ENCODE measurements at places on chromosomes 2 and 18.
A peak's percentile ranks its signal among the peaks of the same experiment; 100 is the strongest.

GRCh38 chr18:686339-687111, 25.9 kb downstream of the ENOSF1 start:
- peak; percentile 40 for DNase-seq

DNA sequence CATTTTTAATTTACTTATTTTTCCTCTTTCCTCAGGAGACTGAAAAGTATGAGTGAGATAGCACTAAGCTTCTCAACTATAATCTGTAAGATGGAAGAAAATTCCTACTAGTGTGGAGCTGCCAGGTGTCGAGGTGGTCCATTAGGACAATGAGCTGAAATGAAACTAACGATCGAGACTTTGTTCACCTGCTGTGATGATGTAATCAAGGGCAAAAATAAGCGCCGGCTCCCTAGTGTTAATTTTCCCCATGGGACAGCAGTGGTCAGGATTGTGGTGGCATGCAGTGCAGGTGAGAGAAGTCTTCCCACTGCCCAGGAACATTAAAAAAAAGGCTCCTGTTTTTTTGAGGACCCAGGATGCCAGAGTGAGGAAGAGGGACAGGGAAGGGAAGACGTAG, 859.1 kb upstream of the GCFC2 start:
- no peak for DNase-seq

- DNase-seq: no peak
Measured at GRCh38 chr2:85178980-85179411, 45.8 kb downstream of the TCF7L1 start.

DNA sequence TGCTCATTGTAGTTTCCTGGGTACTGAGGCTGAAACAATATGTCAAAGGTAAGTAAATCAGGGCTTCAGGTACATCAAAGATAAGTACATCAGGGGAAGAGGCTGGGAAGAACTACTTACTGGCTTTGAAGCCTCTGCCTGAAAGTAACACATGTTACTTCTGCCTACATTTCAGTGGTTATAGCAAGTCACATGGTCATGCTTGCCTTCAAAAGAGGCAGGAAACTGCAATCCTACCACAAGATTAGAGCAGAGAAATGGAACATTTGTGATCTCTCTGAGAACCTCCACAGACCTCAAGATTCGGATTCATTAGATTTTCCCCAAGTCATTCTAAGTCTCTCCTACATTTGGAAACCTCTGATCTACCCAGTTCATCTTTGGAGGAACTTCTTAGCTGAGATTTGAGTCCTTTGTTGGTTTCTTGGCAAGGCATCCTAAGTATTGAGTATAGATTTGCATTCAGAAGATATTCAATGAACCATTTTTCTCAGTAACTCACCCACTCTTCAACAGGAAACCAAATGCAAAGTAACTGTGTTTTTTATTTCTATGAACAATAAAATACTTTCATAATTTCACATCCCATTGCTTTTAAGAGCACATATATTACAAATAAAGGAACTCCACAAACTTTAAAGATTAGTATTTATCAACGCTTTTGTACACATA, 48.5 kb upstream of the CCDC195 start:
- no peak for DNase-seq

DNA sequence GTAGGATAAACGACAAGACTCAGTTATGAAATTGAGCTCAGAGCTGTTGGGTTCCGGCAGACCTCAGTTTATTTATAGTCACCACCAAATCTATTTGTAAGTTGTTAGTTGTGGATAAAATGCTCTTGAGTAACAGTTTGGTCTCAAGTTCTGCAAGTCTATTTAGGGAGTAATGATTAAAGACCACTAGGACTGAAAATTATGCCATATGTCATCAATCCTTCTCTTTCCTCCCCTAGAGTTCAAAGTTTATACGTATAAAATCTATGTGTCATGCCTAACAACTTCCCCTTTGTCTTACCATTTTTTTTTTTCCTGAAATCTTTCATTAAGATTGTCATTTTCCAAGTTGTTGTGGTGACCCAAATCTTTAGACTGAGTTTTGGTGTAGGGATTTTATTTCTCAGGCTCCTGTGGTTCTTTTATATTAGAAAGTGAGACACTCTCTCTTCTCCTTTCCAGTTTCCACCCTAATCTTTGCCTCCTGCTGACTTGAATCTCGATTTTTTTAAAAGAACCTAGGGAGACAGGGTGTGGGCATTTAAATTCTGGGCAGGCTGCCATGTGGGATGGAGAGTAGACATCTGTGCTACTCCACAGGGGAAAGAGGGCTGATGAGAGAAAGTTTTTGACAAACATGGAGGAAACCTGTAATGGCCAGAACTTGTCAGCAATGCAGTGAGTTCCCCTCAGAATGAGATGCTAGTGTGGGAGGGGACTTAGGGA, 51.0 kb downstream of the LAMA3 start:
- no peak for DNase-seq

DNA sequence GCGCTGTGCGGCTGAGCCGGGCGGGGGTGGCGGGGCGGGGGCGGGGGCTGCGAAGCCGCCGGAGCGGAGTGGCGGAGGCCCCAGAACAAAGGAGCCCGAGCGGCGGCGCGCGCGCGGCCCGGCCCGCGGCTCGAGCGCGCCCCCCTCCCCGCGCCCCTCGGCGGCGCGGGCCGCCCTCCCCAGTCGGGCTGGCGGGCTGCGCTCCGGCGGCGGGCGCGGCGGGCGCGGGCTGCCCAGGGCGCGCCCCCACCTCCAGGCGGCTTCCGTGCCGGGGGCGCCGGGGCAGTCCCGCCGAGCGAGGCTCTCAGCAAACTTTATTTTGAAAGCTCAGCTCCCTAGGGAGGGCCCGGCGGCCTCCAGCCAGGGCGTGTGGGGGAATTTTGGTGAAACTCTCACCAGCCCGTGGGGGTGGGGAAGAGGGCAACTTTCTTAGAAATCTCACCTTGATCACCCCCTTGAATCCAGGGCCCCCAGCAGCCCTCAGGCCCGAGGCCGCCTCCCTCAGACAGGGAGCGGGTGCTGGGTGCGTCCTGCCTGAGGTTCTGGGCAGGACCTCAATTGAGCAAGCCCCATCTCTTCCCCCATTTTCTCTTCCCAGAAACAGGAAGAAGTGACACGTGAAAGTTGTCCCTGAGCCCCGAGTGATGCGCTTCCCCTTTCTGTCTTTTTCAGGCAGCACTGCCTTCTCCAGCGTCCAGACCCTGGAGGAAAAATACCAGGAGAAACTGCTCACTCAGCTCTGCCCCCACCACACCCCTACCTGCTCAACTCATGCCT, 786 bp downstream of the TET3 start:
- no peak for DNase-seq

DNA sequence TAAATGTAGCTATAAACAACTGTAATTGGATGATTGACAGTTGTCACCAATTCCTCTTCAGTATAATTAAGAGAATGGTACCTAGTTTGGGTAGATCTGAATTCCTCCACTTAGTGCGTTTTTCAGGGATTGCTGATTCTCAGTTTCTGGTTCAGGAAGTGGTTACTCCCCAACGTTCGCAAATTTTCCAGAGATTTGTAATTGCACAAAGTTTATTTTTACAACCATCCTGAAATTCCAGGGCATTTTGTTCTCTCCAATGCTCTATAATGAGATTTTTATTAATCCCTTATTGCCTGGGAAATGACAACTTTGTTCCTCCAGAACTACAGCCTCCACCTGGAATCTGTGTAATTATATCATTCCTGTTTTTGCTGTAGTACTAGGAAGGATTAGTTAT, 710.6 kb upstream of the ZEB2 start:
- no peak for DNase-seq

GRCh38 chr2:237466211-237466610, 20.8 kb upstream of the MLPH start:
- no peak for DNase-seq

- DNase-seq: no peak
Measured at GRCh38 chr2:191957996-191958860, 111.3 kb upstream of the CAVIN2 start.

- DNase-seq: no peak
Measured at GRCh38 chr2:156765043-156765442, 328.9 kb downstream of the GPD2 start.

- no peak for DNase-seq
Measured at GRCh38 chr2:43302182-43302960, 76.0 kb upstream of the ZFP36L2 start.

DNA sequence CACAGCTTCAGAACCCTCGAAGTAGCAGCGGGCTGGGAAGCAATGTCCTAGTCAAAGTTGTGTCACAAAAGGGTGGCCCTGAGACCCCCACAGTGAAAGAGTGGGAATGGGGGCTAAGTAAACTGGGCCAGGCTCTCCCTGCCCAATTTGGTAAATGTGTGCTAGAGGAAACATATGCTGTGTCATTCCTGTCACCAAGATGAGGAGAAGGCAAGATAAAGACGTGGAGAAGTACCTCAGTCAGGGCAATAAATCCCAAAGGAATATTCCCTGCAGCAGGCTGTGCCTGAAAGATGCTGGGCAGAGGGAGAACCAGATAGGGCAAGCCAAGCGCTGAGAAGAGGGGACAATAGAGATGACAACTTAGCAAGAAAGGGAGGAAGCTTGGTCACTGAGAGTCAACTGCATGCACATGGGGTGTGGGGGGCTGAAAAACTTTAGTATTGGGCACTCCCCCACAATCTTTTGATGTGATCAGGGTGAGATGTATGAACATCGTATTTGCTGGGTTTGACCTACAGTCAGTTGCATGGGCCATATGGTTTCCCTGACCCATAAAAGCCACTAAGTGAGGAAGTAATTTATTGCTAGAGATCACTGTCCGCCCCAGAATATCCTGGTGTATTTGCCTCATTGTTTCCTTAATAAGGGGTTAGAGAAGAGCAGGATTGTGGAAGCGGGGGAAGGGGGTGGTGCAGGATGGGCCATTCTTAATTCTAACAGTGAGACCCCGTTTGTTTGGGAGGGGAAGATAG, 49.9 kb upstream of the CXCR4 start:
- DNase-seq: no peak

- DNase-seq: no peak
Measured at GRCh38 chr2:187188783-187189631, 259.0 kb downstream of the CALCRL start.

DNA sequence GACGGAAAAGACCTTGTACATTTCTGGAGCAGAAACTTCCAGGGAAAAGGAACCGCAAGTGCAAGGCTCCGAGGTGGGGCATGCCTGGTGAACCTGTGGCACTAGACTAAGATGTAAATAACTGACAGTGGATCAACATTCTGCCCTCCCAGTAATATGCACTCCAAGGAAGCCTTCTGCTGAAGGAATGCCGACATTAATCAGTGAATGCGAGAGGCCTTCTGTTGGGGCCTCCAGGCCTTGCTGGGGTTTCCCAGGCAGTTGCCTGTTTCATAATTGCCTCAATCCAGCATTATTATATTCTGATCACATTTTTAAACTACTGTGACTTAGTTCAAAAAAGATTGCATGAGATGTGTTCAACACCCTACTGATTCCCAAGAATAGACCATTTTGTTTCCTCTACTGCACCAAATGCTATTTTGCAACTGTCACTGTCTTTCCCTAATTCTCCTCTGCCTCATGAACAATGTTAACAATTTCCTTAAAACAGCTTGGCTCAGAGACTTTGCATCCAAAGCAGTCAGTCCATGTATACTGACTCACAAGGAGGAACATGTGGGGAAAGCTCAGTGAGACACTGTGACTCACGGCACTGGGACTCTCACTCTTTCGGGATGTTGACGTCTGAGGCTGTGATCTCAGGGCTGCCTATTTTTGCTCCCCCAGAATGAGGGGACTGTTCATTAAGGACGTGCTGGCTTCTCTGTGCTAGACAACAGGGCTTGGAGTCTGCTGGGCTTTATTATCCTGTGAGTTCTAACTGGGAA, 10.5 kb upstream of the DSG2 start:
- DNase-seq: no peak

GRCh38 chr2:206250041-206250897, 24.2 kb upstream of the ZDBF2 start:
- DNase-seq: no peak

DNA sequence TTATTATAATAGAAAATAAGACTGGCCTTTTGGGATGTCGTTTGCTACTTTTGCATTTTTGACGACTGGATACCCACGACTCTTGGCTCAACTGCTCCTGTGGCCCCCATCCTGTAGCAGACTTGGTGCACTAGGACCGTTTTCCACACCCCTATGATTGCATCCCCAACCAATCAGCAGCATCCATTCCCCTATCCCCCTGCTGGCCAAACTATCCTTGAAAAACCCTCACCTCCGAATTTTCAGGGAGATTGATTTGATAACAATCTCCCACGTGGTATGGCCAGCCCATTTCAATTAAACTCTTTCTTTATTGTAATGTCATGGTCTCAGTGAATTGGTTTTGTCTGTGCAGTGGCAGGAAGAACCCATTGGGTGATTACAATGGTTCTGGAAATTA, 37.9 kb upstream of the TTR start:
- DNase-seq: no peak

All from SK-N-DZ (cell line).